D721Med (cell line): ENCODE measurements at places on chromosomes 6 and 20.

GRCh38 chr20:46652699-46653098 is 1.4 kb upstream of the SLC13A3 start:
- DNase-seq = no peak

DNA sequence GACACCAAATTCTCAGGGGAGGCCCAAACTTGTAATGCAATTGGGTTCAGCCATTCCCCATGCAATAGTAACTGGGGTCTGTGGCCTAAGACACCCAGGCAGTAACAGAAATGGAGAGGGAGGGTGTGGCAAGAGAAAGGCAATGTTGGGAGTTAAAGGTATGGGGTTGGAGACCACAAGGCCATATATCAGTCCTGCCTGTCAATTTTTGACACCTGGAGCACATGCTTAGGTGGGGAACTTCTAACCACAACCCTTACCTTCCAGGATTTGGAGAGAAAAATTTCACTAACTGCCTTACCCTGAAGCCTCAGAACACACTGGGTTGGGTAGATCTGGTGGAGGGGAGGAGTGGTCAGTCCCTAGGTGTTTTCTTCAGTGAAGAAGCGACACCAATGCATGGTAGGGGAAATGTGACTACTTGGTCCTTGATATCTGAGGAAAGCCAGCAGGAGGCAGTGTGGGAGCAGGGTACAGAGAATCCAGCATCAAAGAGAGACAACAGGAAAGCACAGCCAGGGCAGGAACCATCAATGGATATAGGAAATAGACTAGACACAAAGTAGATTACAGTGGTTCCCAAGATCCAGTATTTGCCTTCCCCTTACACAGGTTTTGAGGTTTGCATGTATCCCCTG is 6.8 kb upstream of the USP49 start:
- DNase-seq = no peak

DNA sequence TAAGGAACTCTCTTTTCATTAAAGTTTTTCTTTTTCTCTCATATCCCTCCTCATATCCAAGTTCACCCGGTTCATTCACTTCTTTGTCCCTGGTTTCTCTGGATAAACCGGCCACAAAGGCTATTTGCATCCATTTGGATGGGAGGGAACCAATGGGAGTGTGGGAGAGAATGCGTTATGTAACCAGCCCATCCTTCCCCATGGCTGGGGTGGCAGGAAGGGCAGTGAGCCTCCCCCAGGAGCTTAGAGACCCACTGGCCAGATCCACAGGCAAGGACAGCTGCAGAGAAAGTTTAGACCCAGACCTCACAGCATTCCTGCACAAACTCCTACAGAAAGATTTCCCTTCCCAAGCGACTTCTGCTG is 10.7 kb downstream of the CASS4 start:
- DNase-seq = no peak

- no peak for DNase-seq
Observed at GRCh38 chr6:38187811-38188590, 368.5 kb downstream of the ZFAND3 start.

DNA sequence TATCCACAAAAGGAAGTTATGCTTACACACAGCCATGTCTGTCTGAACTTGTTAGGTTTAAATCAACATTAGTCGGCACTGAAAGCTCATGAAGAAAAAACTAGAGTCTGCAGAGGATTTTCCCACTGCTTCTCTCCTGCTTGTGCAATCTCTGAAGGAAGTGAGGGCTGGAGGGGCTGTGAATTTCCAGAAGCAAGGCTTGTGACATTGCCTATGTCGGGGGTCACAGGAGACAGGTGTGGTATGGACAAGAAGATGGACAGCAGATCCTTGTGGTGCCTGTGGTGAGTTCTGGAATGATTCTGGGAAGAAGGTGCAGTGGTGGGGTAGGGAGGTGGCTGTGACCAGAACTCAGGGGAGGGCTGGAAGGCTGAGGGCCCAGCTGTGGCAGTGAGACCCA is 84.3 kb upstream of the TRAF3IP2 start:
- DNase-seq = no peak

GRCh38 chr6:77633471-77633870 is 19.4 kb upstream of the MEI4 start:
- no peak for DNase-seq

DNA sequence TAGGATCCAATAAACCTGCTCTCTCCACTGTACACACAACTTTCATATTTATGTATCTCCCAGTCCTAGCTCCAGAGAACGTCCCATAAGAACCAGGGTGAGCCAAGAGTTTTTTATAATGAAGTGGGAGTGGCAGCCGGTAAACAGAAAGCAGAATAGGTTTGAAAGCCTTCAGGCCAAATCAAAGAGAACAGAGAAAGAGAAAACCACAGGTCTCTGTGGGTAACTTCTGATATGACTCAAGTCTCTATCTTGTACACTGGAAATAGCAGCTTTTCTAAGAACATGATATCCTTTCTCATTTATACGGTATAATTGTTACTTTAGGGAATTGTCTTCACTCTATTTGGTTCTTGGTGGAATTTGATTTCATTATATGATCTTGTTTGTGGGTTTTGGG is 273.6 kb downstream of the PACRG start:
- DNase-seq = no peak

DNA sequence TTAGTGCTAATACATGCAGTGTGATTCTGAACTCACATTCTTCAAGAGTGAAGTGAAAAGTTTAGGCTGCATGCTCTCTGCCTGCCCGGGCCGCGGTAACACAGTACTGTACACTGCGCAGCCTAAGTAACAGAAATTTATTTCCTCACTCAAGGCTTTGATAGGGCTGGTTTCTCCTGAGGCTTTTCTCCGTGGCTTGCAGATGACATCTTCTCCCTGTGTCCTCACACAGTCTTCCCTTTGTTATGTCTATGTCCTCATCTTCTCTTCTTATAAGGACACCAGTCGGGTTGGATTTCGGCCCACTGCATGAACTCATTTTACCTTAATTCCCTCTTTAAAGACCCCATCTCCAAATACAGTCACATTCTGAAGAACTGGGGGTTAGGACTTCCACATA is 51.1 kb upstream of the TMEM170B start:
- DNase-seq = no peak

DNA sequence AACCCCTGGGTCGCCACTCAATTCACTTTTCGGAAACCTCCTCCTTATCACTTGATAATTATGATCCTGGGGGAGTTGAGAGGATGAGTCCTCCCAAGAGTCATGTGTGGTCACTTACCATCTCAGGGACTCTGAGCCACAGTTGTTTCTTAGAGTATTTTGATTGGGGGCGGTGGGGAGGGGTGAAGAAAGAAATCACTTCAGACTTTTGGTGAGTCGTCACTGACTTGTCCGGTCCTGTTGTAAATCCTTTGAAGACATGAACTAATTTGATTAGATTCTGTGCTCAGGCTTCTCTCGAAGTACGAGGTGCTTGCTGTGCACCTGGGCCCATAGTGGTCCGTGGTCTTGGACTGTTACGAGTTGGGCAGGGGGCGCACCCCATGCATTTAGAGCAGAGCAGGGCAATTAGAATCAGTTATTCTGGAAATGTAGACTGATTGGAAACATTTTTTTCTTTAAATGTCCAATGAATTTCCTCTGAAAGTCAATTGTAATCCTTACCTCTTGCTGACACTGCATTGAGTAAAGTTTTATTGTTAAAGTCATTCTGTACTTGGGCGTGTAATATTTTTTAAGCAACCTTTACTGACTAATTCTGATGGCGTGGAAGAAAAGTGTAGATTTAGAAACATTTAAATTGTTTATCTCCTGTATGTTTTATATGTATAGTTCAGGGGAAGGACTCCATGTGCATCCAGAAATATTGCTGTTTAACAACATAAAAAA is 173.4 kb downstream of the SLC16A10 start:
- DNase-seq = no peak

DNA sequence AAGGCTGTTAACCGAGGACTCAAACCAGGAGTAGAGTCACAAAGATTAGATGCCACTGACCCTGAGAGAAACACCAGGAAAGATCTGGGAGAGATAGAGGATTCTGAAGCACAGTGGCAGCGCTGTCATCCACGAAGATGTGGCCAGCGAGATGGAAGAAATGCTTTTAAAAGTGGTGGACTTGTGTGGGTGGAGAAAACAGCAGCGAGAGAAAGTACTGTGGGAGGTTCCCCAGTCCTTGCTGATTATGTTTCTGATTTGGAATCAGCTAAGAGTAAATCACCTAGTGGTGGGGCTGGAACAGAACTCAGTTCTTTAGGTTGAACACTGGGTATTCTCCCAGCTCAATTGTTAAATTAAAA is 435 bp upstream of the ZNF322 start:
- no peak for DNase-seq

- DNase-seq = no peak
Observed at GRCh38 chr6:87200469-87201175, 45.3 kb downstream of the ZNF292 start.

GRCh38 chr20:43894491-43894890 is 20.2 kb upstream of the TOX2 start:
- DNase-seq = no peak

- DNase-seq = no peak
Observed at GRCh38 chr6:163965426-163966348, 551.2 kb downstream of the QKI start.

DNA sequence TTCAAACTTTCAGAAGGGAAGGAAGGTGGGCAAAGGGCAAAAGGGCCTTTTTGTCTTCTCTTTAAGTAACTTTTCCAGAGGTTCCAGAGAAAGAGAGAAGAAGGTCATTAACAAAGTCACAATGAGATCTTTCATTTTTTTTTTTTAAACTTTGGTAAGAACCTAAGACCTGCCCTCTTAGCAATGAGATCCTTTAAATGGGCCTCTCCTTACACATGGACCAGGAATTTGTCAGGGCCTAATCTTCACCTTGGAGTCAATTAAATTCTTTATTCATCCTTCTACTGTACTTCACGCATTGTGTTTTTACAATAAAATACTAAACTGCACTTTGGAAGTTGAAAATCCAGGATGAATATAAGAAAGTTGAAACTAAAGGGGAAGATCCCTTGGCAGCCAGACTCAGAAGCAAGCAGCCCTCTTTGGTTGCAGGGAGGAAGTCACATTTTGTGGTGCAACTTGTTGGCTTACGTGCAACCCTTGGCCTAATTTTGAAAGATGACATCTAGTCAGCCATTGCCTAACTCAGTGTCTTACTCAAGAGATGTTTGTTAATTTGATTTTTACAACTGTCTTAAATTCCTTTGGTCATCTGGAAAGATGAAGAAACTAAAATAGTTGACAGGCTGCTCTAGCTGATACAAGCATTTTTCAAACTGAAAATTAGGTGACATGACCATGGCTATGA is 11.9 kb upstream of the TMEM170B start:
- DNase-seq = no peak

- DNase-seq = no peak
Observed at GRCh38 chr6:114195027-114195365, 147.8 kb downstream of the HS3ST5 start.

DNA sequence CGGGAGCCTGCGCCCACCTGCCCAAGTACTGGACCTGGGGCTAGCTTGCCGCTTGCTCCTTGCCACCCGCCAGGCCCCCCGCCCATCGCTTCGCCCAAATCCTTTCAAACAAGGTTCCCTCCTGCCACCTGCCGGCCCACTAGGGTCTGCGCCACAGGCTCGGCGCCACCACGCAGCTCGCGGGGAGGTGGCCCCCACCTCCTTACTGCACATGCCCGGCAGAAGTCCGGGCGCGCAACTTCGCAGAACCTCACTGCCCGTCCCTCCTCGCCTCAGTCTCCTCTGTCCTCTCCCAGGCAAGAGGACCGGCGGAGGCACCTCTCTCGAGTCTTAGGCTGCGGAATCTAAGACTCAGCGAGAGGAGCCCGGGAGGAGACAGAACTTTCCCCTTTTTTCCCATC is 11.2 kb downstream of the GNAS-AS1 start:
- DNase-seq = no peak

- DNase-seq = no peak
Observed at GRCh38 chr6:108739496-108740330, 108.5 kb upstream of the ARMC2 start.

DNA sequence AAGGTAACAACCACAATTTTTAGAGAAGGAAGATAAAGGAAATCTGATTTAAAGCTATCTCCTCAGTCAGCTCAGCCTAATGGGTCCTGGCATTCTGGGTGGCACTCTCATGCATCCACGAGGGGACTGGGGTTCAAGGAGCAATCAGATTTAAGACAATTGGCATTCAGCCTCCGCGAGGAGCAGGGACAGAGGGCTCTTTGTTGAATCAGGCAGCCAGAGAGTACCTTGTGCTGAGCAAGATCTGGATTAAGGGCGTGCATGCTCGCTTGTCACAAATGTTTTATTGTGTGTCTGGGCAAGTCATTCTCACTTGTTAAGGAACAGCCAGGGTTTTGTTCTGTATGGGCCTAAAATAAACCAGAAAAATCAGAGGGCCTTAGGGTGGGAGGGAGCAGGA is 475.3 kb upstream of the NRSN1 start:
- DNase-seq = no peak

GRCh38 chr6:160265869-160266476 is 7.4 kb upstream of the SLC22A2 start:
- DNase-seq = no peak

GRCh38 chr6:12613811-12614210 is 102.8 kb upstream of the PHACTR1 start:
- DNase-seq = no peak

- DNase-seq = no peak
Observed at GRCh38 chr6:24476631-24477030, 12.7 kb downstream of the GPLD1 start.

GRCh38 chr6:29737707-29738630 is 14.7 kb downstream of the HLA-F start:
- no peak for DNase-seq

GRCh38 chr6:42389736-42390135 is 62.0 kb downstream of the TRERF1 start:
- DNase-seq = no peak

DNA sequence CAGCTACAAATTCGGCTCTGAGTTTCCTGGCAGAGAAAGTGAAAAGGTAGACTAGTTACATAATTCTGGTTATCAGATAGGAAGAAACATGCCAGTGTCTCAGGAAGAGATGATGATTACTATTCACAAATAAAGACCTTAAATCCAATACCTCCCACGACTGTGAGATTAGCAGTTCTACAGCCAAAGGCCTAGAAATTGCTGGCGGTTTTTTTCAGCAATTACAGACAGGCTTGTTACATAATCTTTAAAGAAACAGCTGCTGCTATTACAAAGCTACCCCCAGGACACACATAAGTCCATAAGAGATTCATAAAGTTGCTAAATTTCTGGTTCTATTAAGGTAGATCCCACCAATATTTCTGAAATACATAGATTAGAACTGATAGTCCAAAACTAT is 40.2 kb downstream of the PIGU start:
- no peak for DNase-seq

DNA sequence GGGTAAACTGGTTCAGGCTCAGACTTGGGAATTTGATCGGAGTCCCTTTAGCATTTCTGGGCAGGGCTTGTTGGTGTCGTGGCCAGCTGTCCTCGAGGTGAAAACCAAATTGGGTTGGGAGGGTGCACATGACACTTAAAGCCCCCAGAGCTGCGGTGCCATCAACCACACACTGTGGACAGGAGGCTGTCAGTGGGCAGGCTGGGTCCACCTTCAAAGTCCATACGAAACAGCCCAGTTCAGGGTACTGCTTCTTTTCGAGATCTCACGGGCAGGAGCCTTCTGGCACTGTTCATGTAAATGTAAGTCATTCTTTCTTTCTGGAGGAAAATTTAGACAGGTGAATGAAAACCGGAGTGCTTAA is 7.0 kb downstream of the SYNJ2 start:
- DNase-seq = no peak
